Activated T-cell treated with anti-CD3 and anti-CD28 coated beads, Interleukin-2, amount 50 U/mL, for 72 hours (primary cell): ENCODE measurements at places on chromosomes 11 and 22.
A peak's percentile ranks its signal among the peaks of the same experiment; 100 is the strongest.

GRCh38 chr11:16604794-16605388, 133.6 kb upstream of the C11orf58 start:
- peak; percentile 27 for DNase-seq

GRCh38 chr11:75720639-75721038, 3.0 kb downstream of the MOGAT2 start:
- DNase-seq, result no peak

- DNase-seq, result no peak
These were observed 361.3 kb downstream of the GRM5 start for GRCh38 chr11:88704485-88704884.

DNA sequence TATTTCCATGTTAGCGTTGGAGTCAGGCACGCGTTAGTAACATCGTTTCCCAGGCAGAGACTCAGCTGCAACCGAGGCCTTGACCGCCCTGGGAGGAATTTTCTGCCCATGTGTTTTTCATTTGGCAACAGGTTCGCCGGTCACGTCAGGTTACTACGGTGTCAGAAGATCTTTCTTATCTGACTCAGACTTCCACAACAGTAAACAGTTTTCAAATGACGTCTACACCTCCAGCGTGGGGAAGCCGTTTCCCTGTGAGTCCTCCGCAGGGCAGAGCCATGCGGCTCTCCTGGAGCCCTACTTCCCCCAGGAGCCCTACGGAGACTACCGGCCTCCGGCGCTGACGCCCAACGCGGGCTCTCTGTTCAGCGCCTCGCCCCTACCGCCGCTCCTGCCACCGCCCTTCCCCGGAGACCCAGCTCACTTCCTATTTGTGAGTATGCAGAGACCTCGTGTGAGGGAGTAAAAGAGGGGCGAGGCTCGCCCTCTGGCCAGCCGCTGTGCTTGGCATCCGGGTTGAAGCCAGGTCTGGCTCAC, 14.3 kb upstream of the POU2AF3 start:
- DNase-seq, result no peak

DNA sequence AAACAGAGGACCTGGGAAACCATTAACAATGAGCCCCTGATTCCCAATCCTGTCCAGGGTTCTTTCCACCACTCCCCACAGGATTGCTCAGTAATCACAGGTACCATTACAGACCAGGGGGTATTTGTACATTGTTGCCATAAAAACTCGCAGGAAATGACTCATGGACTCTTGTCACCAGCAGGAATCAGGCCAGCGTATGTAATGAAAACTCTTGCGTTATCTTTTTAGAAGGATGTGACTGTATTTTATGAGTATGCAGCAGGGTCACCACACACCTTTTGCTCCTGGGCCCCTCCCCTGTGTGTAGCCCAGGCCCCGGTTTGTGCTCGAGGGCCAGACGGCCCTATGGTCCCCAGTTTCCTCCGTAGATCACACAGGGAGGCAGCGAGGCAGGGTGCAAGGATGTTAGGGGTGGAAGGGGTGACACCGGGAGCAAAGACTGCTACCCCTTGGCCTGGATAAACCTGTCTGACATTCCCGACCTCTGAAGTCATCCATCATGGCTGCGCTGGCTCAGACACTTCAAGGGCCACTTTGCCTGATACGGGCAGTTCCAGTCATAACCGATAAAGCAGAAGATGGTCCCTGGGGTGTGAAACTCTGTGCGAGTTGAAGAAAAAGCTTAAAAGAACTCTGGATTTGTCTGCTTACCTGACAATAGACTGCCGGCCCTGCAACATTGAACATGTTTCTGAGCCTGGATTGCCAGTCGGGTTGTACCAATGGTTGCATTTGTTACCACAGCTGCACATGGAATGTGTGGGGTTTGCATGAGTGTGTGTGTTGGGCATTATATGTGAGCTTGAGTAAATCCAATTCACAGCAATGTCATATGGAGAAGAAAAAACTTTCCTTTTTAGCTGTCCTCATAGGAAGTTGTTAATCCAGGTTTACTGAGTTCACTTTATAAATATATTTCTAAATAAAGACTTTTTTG, 56.9 kb downstream of the MICAL2 start:
- peak; percentile 67 for DNase-seq

GRCh38 chr11:69609351-69609750, 31.6 kb upstream of the CCND1 start:
- no peak for DNase-seq

DNA sequence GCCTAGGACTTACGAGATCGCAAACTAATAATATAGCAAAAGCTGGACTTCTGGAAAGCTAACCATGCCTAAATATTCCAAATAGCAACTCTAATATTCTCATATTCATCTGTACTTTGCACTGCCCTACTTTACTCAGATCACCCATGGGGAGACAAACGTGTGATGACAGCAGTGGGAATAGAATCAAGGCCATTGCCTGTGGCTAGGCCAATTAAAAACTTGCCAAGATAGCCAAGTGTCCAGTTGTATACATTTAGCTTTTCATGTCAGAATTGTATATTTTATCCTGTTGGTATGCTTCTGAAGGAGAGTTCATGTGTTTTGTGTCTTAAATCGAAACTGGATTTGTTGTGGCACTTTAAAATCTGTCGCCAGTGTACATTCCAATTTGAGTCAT, 1.2 kb upstream of the CEP126 start:
- DNase-seq, result no peak

DNA sequence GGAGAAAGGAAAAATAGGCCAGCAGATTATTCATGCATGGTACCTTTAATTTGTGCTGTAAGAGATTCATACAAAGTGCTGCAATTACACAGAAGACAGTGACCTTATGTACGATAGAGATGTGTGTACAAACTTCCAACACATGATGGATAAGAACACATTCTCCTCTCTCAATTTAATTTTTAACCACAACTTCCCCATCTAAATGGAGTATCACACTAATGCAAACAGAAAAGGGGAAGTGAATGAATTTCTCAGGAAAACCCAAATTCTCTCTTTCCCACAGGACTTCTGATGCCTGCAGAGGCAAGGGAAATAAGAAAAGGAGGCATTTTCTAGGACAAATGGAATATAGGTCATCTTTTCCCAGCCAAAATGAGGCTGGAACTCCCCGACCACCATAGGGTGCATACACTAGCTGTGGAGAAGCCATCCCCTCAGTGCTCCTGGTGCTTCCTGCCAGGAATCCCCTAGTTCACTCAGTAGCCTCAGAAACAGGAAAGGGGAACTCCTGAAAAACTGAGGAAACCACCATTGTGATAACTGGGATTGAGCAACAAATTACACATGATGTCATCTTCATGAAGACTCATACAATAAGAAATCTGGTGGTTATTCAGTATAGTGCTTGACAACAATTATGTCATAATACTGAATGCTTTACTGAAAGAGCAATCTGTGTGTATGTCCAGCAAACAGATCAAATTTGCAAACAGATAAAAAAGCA, 22.4 kb downstream of the MMP10 start:
- no peak for DNase-seq

GRCh38 chr22:44462246-44463010, 35.6 kb downstream of the RTL6 start:
- no peak for DNase-seq

GRCh38 chr22:17943533-17944249, 80.7 kb downstream of the MICAL3 start:
- DNase-seq, result no peak

GRCh38 chr11:45667929-45668680, 2.7 kb upstream of the CHST1 start:
- DNase-seq, result no peak

DNA sequence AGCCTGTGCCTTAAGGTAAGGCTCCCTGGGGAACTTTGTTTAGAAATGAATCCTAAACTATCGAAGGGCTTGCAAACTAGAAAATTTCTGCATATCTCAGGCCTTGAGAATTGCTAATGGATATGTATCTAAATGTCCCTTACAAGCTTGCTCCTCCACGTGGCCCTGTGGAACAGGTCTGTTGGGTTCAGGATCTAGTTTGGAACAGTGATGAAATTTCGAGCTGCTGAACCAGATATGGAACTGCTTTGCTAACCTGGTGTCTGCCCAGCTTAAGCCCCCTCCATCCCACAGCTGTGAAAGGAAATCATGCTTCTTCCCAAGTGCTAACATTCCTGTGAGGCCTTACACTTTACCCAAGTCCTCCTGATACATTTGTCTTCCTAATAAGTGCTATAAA, 11.6 kb downstream of the SREBF2 start:
- DNase-seq, result no peak

DNA sequence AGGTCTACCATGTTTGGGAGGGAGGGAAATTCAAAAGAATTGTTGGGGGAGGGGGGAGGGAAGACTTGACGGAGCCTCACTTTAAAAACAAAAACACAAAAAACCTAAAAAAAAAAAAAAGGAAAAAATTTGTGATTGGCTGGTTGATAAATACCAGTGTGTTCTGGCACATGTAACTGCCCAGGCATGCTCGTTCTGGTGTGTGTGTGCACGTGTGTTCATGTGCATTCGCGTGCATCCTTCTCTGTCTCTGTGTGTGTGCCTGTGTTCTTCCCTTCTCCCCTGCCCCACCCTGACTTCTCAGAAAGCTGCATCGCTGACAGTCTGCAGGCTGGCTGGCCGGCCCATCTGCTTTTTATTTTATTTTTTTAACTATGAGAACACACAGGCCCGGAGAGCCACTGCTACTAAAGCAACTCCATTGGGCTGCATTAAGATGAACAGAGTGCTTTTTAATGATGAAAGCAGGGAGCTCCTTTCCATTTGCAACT, 22.6 kb upstream of the ADSL start:
- DNase-seq, result peak; percentile 29

DNA sequence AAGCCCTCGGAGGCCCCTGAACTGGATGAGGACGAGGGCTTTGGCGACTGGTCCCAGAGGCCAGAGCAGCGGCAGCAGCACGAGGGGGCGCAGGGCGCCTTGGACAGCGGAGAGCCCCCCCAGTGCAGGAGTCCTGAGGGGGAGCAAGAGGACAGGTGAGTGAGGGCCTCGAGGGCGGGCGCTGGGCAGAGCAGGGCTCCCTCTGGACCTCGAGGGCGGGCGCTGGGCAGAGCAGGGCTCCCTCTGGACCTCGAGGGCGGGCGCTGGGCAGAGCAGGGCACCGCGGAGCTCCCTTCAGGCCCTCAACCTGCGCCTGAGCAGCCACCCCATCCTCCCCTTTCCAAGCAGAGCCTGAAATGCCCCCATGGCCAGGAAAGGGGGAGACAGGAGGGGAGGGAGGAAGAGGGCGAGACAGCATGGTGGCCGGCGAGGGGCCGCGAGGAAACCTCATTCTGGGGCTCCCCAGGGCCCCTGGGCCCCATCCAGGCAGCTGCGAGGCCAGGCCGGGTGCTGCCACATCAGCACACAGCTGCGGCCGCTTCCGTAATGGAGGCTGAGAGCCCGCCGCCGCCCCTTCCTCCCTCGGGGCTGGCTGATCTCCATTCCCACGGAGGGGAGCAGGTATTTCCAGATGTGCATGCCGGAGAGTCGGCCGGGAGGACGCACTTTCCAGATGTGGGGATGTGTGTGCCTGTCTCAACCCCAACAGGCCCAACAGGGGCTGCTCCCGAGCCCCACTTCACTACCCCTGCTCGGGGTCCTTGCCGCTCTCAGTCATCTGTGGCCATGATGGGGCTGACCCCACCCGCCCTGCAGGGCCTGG, 10.0 kb downstream of the PRR33 start:
- no peak for DNase-seq
